ENCODE measurements at places on chromosomes 7 and 10.

DNA sequence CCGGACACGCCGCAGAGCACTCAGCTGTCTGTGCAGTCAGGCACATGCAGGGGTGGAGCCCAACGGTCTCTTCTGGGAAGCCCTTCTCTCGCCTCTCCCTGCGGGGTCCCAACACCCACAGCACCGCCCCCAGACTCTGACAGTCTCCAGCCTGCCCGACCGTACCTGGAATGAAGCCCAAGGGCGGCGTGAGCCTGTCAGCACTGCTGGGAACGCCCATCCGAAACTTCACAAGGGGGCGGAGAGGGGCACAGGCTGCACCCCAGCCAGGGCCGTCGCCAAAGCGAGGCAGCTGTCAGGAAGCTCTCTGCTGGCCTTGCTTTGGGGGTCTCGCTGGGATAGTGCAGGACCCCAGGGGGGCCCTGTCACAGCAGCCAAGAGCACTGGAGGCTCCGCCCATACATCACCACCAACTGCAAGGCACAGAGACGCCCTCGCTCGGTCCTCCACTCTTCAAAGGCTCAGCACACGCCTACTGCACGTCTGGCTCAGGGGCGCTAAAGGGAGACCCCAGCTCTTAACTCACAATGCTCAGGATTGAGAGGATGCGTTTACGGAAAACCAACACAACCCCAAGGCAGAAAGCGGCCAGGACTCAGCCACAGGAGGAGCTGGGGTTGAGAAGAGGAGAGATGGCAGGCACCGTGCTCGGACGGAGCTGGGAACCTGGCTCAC is 30.9 kb downstream of the MAD1L1 start:
- no peak for DNase-seq

GRCh38 chr10:18100669-18101068 is 39.6 kb upstream of the CACNB2 start:
- no peak for DNase-seq

- DNase-seq: no peak
These were observed 283.4 kb downstream of the GRID1 start for GRCh38 chr10:86083206-86083605.

DNA sequence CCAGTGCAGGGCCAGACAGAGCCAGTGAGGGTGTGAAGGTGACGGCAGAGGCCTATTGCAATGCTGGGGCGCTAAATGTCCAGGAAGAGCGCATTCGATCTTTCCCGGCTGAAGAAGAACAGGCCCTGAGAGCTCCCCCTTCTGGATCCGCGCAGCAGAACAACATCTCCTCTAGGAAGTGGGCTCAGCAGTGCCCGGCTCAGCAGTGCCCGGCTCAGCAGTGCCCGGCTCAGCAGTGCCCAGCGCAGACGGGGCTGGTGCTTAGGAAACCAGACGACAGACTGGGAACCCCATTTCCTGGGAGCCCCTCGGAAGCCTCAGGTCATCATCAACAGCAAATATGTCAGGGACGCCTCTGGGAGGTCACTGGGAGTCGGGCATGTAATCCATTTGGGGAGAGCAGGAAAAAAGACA is 4.7 kb upstream of the NOS3 start:
- peak; percentile 65 for DNase-seq

All from mucosa of gallbladder (tissue), 1 donor.